ENCODE measurements at places on chromosomes 16 and 17. TPM values are rescaled to one million over a fixed set of nuclear protein-coding genes. Genes with fewer than 3 reads are reported as not detected.

MYH8 gene
- total RNA-seq = not detected

DRG2 gene
- total RNA-seq = 39.5 TPM

SYNGR3 gene
- 0.68 TPM for total RNA-seq

CLEC19A gene
- not detected for total RNA-seq

KRTAP3-1 gene
- not detected for total RNA-seq

TSPAN10 gene
- total RNA-seq = 2.1 TPM

NGFR gene
- total RNA-seq = 0.26 TPM

GNG13 gene
- not detected for total RNA-seq

GRCh38 chr17:19867079-19867328 lies 732 bp downstream of the ULK2 start:
- H3K36me3 ChIP-seq = no peaks in the 10 kb centered on the region
- H3K27ac ChIP-seq = peak overlapping the region; percentile 75
- no peaks in the 10 kb centered on the region for H3K27me3 ChIP-seq
- peak overlapping the region; percentile 76 for H3K4me3 ChIP-seq
- H3K4me1 ChIP-seq = peaks cover 5% of the 10 kb centered on the region

DNA sequence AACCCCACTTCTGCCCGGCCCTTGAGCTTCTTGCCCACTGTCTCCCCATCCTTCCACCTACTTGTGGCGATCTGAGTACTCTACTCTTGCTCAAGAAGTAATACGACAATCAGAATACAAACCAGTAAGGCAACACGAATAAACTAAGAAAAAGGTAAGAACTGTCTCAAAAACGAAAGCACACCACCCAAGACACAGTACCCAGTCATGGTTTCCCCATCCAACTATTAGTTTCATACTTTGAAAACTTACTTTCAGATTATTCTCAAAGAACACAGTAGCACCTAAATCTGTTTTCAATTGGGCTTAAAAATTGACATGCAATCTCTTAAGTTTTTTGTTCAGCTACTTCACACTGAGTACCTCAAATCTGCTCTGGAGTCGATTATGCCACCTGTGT lies 13.9 kb downstream of the GINS2 start:
- no peak for DNase-seq
- H3K27me3 ChIP-seq = no peaks in the 10 kb centered on the region
- H3K4me3 ChIP-seq = no peak overlapping the region
- H3K27ac ChIP-seq = no peak overlapping the region

DNA sequence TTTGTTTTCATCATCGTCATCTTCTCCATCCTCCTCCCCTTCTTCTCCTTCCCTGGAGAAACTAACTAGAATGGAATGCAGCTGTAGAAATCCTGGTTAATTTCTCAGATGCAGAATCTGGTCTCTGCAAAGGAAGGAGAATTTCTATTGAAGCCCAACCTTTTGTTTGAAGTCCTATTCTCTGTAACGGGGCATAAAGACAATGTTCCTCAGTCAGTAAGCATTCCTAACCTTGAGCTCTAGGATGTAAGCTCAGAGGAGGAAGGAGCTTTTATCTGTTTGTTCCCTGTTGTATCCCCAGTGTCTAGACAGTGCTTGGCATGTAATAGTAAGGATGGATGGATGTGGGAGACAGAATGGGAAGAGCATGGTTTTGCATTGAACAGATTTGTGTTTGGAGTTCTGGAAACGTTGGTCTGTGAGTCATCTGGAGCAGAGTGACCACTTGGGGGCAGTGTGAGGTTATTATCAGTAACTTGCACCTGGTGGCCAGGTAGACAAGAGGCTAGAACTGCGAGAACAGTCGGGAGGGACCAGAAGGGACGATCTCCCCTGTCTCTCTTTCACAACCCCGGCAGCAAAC lies 363.7 kb downstream of the SNX29 start:
- DNase-seq = peak; percentile 54
- H3K27me3 ChIP-seq = no peaks in the 10 kb centered on the region
- no peak overlapping the region for H3K27ac ChIP-seq
- peaks cover 3% of the 10 kb centered on the region for H3K36me3 ChIP-seq
- H3K4me3 ChIP-seq = no peak overlapping the region
- H3K4me1 ChIP-seq = peaks cover 9% of the 10 kb centered on the region

- no peak for DNase-seq
- H3K36me3 ChIP-seq = peaks cover 53% of the 10 kb centered on the region
- H3K27me3 ChIP-seq = no peaks in the 10 kb centered on the region
- peaks cover 11% of the 10 kb centered on the region for H3K4me1 ChIP-seq
- no peak overlapping the region for H3K4me3 ChIP-seq
Observed at GRCh38 chr17:30148376-30148775, 31.8 kb downstream of the NSRP1 start.

DNA sequence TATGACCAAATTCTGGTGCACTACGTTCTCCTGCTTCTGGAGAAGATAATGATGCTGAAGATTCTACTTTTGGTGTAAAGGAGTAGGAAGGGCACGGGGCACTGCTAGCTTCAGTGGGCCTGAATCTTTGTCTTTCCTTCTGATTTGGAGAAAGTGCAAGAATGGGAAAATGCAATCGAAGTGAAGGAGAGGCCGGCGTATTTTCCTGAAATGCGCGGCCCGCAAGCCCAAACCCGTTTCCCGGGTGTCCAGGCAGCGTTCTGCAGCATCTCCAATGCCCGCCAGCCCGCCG lies 372 bp upstream of the NDE1 start:
- H3K36me3 ChIP-seq = peaks cover 9% of the 10 kb centered on the region
- DNase-seq = no peak
- H3K4me1 ChIP-seq = peaks cover 8% of the 10 kb centered on the region
- H3K4me3 ChIP-seq = peak overlapping the region; percentile 100

- DNase-seq = no peak
- H3K4me1 ChIP-seq = peaks cover 27% of the 10 kb centered on the region
- no peaks in the 10 kb centered on the region for H3K27me3 ChIP-seq
- H3K27ac ChIP-seq = no peak overlapping the region
- no peak overlapping the region for H3K4me3 ChIP-seq
Observed at GRCh38 chr16:67713647-67714273, 5.4 kb downstream of the GFOD2 start.

GRCh38 chr17:19706791-19707727 lies 9.3 kb downstream of the SLC47A2 start:
- H3K27me3 ChIP-seq = no peaks in the 10 kb centered on the region
- H3K27ac ChIP-seq = peak overlapping the region; percentile 27
- H3K4me3 ChIP-seq = no peak overlapping the region
- peak; percentile 87 for DNase-seq

- no peak for DNase-seq
- peaks cover 2% of the 10 kb centered on the region for H3K27me3 ChIP-seq
- no peaks in the 10 kb centered on the region for H3K4me1 ChIP-seq
- H3K36me3 ChIP-seq = peaks cover 5% of the 10 kb centered on the region
- no peak overlapping the region for H3K4me3 ChIP-seq
Observed at GRCh38 chr17:17626840-17627239, 35.3 kb upstream of the PEMT start.

DNA sequence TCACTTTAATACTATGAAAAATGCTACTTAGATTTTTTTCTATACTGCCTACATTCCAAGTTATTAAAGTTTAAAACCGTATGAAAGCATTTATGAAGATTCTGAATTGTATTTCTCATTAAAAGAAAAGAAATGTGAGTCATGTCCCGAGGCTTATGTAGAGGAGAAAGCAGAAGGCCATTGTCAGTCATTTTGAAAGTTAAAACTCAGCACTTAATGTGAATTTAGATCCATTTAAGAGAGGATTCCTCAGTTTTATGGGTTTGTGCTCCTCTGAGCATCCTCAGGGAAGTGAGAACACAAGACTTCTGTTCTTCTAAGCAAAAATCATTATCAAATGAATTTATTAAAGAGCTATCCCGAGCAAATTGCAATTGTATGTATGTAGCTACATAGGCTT lies 11.8 kb downstream of the C17orf75 start:
- no peak overlapping the region for H3K27ac ChIP-seq
- H3K36me3 ChIP-seq = peaks cover 16% of the 10 kb centered on the region
- no peaks in the 10 kb centered on the region for H3K4me1 ChIP-seq
- DNase-seq = no peak
- H3K4me3 ChIP-seq = no peak overlapping the region

- H3K4me1 ChIP-seq = peaks cover 8% of the 10 kb centered on the region
- no peaks in the 10 kb centered on the region for H3K27me3 ChIP-seq
- no peak overlapping the region for H3K4me3 ChIP-seq
- H3K27ac ChIP-seq = no peak overlapping the region
- no peaks in the 10 kb centered on the region for H3K36me3 ChIP-seq
- no peak for DNase-seq
Observed at GRCh38 chr17:80523054-80523744, 21.4 kb upstream of the RPTOR start.

DNA sequence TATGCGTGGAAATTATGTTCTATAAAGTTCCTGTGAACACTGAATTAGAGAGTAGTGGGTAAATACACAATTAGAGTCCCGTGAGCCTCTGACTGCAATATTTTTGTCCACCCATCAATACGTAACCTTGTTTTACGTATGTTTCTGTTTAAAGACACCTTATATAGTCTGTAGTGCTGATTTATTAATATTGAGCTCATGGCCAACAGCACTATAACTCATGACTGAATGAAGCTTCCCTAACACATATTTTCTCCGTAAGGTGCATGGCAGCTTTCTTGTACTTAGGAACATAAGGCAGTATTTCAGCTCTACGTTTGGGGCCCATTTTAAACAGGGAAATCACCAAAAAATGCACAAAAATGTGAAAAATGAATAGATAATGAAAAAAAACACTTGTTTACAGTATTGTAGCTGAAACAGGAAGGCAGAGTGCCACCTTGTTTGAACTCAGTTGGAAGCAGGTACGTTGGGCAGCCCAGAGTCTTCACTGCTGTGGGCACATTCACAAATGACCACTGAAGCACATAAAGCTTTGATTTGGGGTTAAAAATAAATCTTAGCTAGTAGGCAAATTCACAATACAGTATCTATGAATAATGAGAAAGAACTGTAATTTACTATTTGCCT lies 108.5 kb downstream of the CNTNAP4 start:
- DNase-seq = no peak
- H3K4me3 ChIP-seq = no peak overlapping the region
- H3K36me3 ChIP-seq = no peaks in the 10 kb centered on the region
- H3K27me3 ChIP-seq = no peaks in the 10 kb centered on the region
- no peak overlapping the region for H3K27ac ChIP-seq

GRCh38 chr17:67534941-67535340 lies 157.9 kb downstream of the PITPNC1 start:
- no peaks in the 10 kb centered on the region for H3K27me3 ChIP-seq
- peaks cover 18% of the 10 kb centered on the region for H3K36me3 ChIP-seq
- H3K4me1 ChIP-seq = no peaks in the 10 kb centered on the region
- no peak overlapping the region for H3K27ac ChIP-seq
- no peak for DNase-seq

GRCh38 chr17:28230011-28230410 lies 89.0 kb upstream of the TMEM97 start:
- no peak overlapping the region for H3K4me3 ChIP-seq
- H3K27me3 ChIP-seq = no peaks in the 10 kb centered on the region
- peaks cover 4% of the 10 kb centered on the region for H3K36me3 ChIP-seq
- H3K4me1 ChIP-seq = peaks cover 14% of the 10 kb centered on the region

DNA sequence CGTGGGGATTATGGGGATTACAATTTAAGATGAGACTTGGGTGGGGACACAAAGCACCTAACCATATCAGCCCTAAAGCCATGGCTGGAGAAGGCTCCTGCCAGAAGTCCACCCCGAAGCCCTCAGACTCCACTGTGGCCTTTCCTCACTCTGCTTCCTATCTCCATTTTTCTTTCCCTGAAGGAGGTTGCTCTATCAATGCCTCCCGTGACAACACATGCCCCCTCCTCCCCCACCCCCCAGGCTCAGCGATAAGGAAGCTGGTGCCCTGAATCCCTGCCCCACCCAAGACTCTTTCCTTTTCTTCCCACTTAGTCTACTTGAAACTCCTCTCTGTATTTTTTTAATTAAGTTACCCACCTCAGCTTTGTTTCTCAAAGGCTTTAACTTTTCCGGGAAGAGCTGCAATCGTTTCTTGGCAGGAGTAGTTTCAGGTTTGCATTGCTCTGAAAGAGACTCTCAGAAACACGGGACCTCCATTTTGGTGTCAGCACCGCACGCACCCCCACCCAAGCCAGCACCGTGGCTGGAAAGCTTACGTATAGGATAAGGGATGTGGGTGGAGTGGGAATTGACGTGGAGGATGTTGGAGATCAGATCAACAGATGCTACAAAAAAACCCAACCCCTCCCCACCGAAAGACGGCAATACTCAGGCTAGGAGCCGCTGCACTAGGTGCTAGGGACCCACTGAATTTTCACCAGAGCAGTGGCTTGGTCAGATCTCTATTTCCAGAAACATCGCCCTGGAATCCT lies 15.2 kb upstream of the CA4 start:
- H3K27me3 ChIP-seq = no peaks in the 10 kb centered on the region
- peak overlapping the region; percentile 90 for H3K4me3 ChIP-seq
- no peak for DNase-seq
- H3K4me1 ChIP-seq = peaks cover 5% of the 10 kb centered on the region
- peaks cover 6% of the 10 kb centered on the region for H3K36me3 ChIP-seq

GRCh38 chr16:3135126-3135715 lies 392 bp downstream of the ZNF213 start:
- H3K27ac ChIP-seq = peak overlapping the region; percentile 95
- H3K4me3 ChIP-seq = peak overlapping the region; percentile 93
- DNase-seq = no peak
- peaks cover 33% of the 10 kb centered on the region for H3K36me3 ChIP-seq
- H3K27me3 ChIP-seq = no peaks in the 10 kb centered on the region

- H3K4me3 ChIP-seq = no peak overlapping the region
- peak; percentile 11 for DNase-seq
- no peaks in the 10 kb centered on the region for H3K36me3 ChIP-seq
- H3K27ac ChIP-seq = no peak overlapping the region
- peaks cover 60% of the 10 kb centered on the region for H3K27me3 ChIP-seq
- H3K4me1 ChIP-seq = no peaks in the 10 kb centered on the region
Observed at GRCh38 chr16:56277075-56277474, 85.8 kb downstream of the GNAO1 start.

GRCh38 chr16:3035972-3036725 lies 595 bp downstream of the BICDL2 start:
- no peak overlapping the region for H3K27ac ChIP-seq
- no peaks in the 10 kb centered on the region for H3K36me3 ChIP-seq
- H3K4me3 ChIP-seq = no peak overlapping the region
- H3K4me1 ChIP-seq = no peaks in the 10 kb centered on the region
- DNase-seq = no peak

Measured in MCF 10A (cell line).